ENCODE measurements at places on chromosomes 12 and 14. TPM values are rescaled to one million over a fixed set of nuclear protein-coding genes. Genes with fewer than 3 reads are reported as not detected.

DNA sequence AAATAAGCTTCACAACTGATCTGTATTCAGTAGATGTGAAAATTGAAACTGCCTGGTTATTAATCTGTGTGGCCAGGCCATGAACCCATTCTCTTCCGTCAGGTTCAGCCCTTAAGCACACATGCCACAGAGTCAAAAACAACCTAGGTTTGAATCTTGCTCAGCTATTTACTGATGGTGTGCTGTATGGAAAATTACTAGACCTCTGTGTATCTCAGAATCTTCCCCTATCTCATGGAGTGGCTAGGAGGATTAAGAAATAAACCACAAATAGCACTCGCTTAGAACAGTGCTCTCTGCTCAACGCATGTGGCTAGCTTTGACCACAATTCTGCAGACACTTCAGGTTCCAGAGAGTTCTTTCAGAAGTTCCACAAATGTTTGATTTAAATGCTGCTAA is 240.7 kb upstream of the PLEKHG7 start:
- ATAC-seq: peak; percentile 49

The SBNO1 gene
- total RNA-seq: 21.7 TPM

- no peak for ATAC-seq
Observed at GRCh38 chr14:100423317-100424010, 100.3 kb downstream of the SLC25A47 start.

DNA sequence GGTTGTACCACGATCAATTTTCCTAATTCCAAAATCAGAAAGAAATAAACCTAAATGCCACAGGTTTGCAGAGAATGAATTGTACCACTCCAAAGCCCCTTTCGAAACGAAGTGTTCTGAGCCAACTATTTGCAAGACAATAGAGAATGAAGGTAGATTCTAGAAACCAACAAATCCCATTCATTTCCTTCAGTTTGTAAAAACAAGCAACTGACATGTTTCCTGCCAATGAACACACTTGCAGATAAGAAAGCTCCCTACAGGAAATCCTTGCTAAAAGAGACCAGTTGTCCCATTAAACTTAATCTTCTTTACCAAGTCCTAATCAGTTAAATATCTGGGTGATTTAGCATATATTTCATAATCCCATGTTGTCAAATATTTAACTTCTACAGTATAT is 198.4 kb upstream of the FOXN3 start:
- no peak for ATAC-seq

DNA sequence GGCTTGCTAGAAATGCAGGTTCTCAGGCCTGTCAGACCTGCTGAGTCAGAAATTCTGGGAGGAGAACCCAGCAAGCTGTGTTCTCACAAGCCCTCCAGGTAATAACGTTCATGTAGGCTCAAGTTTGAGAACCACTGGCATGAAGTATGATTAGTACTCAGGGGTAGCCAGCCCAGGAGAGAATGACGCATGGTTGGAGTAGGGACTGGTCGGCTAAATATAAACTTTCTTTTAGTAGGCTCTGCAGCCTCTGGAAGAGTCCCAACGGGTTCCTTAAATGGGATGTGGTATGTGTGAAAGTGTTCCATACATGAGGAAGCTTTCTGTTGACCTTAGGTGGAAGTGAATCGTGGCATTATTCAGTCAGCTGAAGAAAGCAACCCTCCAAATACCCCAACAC is 209.3 kb downstream of the SLC41A2 start:
- ATAC-seq: peak; percentile 47

- peak; percentile 67 for ATAC-seq
Observed at GRCh38 chr14:89205137-89205740, 211.8 kb downstream of the FOXN3 start.

Measured in esophagus mucosa (tissue), 1 donor.